Inflammatory macrophage treated with lipopolysaccharide for 1 hour (primary cell): ENCODE measurements at places on chromosomes 1 and 21.
A peak's percentile ranks its signal among the peaks of the same experiment; 100 is the strongest.

- DNase-seq, result no peak
Observed at GRCh38 chr1:53321776-53322602, 5.9 kb downstream of the LRP8 start.

DNA sequence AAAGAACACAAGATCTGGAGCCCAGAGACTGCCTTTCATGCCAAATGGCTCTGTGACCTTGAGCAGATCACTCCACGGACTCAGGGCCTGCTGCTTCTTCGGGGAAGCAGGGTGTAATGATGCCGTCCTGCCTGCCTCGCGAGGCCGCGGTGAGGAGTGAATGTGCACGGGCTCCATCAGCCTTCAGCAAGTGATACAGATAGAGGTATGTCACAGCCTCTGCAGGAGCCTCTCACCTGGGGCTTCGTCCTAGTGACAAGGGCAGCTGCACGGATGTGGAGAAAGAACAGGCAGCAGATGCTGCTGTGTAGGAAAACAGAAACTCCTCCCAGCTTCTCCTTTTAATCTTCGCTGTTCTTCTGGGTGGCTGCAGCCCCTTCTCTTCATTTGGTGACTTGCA is 127.5 kb downstream of the KCNN3 start:
- DNase-seq, result no peak

GRCh38 chr1:156276532-156276931 is 6.1 kb downstream of the SMG5 start:
- peak; percentile 74 for DNase-seq

- no peak for DNase-seq
Observed at GRCh38 chr1:221217029-221217428, 337.8 kb downstream of the HLX start.

GRCh38 chr1:221919743-221920142 is 177.9 kb upstream of the DUSP10 start:
- DNase-seq, result no peak
